LNCaP clone FGC (cell line): ENCODE measurements at places on chromosomes 2 and 18.

- no peak for DNase-seq
Measured at GRCh38 chr2:58032016-58032763, 14.4 kb upstream of the VRK2 start.

DNA sequence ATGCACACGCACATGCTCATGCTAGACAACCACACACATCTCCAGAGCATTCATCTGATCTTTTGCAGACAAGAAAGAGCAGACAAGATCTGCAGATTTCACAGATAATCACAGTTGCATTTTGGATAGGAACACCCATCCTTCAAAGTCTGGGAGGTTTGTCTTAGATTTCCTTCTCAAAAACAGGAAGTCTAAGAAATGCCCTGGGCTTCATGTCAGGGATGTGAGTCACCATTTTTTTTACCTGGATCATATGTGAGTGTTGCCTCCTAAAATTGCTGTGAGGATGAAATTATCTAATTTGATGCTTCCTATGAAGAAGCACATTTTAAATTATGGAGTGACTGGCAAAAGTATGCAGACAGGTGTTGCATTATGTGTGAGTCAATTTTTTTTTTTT is 46.1 kb downstream of the SRD5A2 start:
- no peak for DNase-seq

- DNase-seq, result no peak
Measured at GRCh38 chr2:181047829-181048228, 67.4 kb downstream of the UBE2E3 start.

DNA sequence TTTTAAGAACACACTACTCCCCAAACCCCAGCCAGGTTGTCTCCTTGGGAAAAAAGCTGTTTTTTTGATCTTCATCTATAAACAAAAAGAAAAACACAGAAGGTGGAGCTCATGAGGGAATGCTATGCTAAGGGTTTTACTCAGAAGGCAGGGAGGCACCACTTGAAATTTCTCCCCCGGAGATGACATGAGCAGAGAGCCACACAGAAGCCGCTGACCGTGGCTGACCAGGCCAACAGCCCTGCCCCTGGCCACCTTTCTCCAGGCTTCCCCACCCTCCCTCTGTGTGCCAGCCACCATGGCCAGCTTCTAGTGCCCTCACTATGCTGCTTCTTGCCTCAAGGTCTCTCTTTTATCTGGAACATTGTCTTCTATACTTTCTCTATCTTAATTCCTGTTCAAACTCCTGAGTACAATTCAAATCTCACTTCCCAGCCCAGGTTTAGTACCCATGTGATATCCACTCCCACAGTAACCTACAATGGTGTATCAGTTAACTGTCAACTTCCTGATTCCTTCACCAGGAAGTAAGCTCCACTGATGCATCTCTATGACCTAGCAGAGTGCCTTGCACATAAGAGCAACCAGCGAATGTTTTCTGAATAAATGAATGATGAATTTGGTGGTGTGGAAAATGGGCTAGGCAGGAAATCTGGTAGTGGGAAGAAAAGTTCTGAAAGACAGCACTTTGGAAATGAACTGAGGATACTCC is 15.3 kb downstream of the LAPTM4A start:
- no peak for DNase-seq

GRCh38 chr2:168560817-168561499 is 104.9 kb downstream of the CERS6 start:
- no peak for DNase-seq

GRCh38 chr2:52916981-52917380 is 850.6 kb upstream of the CHAC2 start:
- DNase-seq, result no peak
